Activated naive CD8-positive, alpha-beta T cell treated with anti-CD3 and anti-CD28 coated beads, Interleukin-2, amount 10 ng/mL, durations not matched to agents 7 days and 5 days (primary cell): ENCODE measurements at places on chromosomes 6 and 20.

DNA sequence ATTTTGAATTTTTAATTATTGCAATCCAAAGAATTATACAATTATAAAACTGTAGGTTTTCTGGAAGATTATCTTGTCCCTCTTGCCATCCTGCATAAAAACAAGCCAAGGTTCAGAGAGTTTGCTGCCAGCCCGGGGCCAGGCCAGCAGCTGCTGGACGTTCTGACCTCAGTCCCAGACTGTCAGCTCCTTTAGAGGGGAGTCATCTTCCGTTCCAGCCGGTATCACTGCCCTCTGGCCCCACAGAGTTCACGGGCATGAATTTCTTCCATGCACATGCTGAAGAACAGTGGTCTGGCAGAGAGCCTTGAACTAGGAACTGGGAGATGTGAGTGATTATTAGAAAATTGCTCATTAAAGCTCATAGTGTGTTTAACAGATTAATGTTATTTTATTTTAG is 130.4 kb upstream of the QKI start:
- peaks cover 2% of the 10 kb centered on the region for H3K4me1 ChIP-seq
- no peak for DNase-seq
- no peak overlapping the region for H3K4me3 ChIP-seq
- no peak overlapping the region for H3K27ac ChIP-seq

GRCh38 chr6:147311218-147311617 is 107.0 kb downstream of the STXBP5 start:
- H3K27ac ChIP-seq: no peak overlapping the region
- H3K36me3 ChIP-seq: peaks cover 13% of the 10 kb centered on the region
- H3K4me1 ChIP-seq: no peaks in the 10 kb centered on the region
- no peak for DNase-seq
- H3K27me3 ChIP-seq: no peaks in the 10 kb centered on the region
- H3K4me3 ChIP-seq: no peak overlapping the region

DNA sequence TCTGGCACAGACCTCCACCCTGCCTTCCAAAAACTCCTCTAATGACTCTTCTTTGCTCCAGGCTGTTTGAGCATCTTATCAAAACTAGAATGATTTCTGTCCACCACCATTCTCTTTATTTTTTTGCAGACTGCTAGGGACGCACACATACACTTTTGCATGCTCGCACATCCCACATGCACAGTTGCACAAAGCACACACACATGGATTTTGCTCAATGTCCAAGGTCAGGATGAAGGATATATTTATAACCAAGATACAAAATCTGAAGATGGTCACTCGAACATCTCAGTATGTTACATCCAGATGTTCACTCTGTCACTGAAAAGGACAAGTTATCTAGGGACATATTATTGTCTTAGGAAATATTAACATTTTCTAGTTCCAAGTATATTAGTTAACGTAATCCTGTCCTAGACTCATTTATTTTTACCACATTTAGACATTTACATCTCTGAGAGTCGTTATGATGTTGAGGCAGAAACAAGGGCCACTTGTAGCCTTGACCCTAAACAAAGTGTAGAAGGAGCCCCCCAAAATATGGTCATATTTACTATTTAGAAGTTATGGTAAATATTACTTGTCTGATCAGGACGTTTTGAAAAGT is 3.4 kb upstream of the SIM1 start:
- H3K27me3 ChIP-seq: peaks cover 89% of the 10 kb centered on the region
- no peak overlapping the region for H3K4me3 ChIP-seq
- H3K36me3 ChIP-seq: peaks cover 6% of the 10 kb centered on the region
- DNase-seq: no peak
- H3K27ac ChIP-seq: peak overlapping the region; percentile 60

- DNase-seq: no peak
- H3K4me1 ChIP-seq: peaks cover 19% of the 10 kb centered on the region
- H3K27ac ChIP-seq: no peak overlapping the region
- no peak overlapping the region for H3K4me3 ChIP-seq
These were observed 252.1 kb downstream of the FARS2 start for GRCh38 chr6:5513408-5513807.

- H3K27ac ChIP-seq: no peak overlapping the region
- no peaks in the 10 kb centered on the region for H3K4me1 ChIP-seq
- H3K27me3 ChIP-seq: peaks cover 2% of the 10 kb centered on the region
- no peak overlapping the region for H3K4me3 ChIP-seq
- no peaks in the 10 kb centered on the region for H3K36me3 ChIP-seq
These were observed 572.5 kb upstream of the JAG1 start for GRCh38 chr20:11246251-11246775.

GRCh38 chr6:42138630-42139619 is 3.5 kb downstream of the C6orf132 start:
- H3K27ac ChIP-seq: no peak overlapping the region
- H3K4me3 ChIP-seq: no peak overlapping the region
- H3K36me3 ChIP-seq: no peaks in the 10 kb centered on the region
- H3K27me3 ChIP-seq: peaks cover 41% of the 10 kb centered on the region
- no peak for DNase-seq

DNA sequence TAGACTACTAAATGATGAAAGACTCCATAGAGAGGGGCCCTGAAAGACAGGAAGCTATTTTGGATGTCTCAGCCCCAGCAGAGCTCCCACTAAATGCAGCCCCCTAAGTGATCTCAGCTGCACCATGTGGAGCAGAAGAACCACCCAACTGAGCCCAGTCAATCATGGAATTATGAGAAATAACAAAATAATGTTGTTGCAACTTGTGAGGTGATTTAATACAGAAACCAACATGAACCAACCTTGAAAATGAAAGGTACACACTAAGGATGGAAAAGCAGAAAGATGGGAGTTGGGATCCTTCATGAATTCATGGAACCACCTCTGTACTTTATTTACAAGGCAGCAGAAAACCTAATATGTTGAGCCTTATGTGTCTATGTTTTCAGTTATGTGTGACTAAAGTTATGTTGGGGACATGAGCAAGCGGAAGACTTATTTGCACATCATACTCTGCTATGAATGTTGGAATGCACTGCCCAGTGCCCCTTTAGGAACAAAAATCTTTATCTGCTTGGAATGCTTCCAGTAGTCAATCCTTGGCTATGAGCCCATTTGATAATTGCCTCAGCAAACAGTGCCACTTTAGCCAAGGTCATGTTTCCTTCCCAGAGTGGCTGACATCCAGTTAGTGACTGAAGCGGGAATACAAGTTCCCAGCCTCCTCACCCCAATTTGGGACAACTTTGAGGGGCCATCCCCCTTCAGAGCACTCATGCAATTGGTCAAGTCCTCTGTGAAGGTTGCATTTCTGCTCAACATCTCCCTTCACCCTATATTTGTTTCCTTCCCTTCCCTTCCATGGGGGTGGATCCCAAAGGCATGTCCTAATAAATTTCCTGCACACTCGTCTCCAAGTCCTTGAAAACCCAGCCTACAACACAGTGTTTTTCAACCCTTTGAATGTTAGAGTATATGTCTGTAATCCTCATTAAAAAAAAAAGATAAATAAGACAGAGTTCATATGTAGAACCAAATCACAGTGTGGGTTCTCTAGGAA is 18.4 kb downstream of the TP53RK start:
- H3K4me1 ChIP-seq: no peaks in the 10 kb centered on the region
- no peak overlapping the region for H3K4me3 ChIP-seq

DNA sequence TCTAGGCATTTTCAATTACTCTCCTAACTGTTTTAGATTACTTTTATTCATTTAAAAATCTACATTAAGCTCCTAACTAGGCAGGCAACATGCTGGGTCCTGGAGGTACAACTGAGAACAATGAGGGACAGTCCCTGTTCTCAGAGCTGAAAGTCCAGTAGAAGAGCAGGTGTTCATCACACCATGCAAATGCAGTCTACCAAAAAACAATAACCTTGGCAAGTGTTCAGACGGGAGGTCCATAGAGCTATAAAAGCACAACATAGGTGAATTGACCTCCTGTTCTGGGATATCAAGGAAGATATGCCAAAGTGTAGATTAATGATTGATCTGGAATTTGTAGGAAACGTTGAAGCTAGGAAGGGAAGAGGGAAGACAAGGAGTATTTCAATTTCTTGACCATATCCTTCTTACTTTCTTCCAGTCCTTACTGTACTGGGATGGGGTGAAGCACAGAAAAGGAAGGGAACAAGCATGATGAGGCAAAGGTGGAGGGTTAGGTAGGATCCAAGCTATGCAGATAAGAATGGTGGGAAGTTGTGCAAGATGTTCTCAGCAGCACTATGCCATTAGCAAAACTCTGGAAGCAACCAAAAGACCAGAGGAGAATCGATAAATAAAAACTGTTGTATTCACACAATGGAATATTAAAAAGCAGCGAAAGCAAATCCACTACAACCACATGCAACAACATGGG is 485.7 kb upstream of the JARID2 start:
- H3K27me3 ChIP-seq: no peaks in the 10 kb centered on the region
- H3K36me3 ChIP-seq: no peaks in the 10 kb centered on the region
- DNase-seq: no peak
- H3K27ac ChIP-seq: no peak overlapping the region
- H3K4me3 ChIP-seq: no peak overlapping the region
- peaks cover 2% of the 10 kb centered on the region for H3K4me1 ChIP-seq

- no peaks in the 10 kb centered on the region for H3K27me3 ChIP-seq
- peaks cover 9% of the 10 kb centered on the region for H3K4me1 ChIP-seq
- no peak overlapping the region for H3K4me3 ChIP-seq
- peaks cover 5% of the 10 kb centered on the region for H3K36me3 ChIP-seq
- H3K27ac ChIP-seq: no peak overlapping the region
These were observed 107.6 kb upstream of the SGK1 start for GRCh38 chr6:134425513-134425912.

- no peak overlapping the region for H3K27ac ChIP-seq
- H3K36me3 ChIP-seq: peaks cover 9% of the 10 kb centered on the region
- H3K27me3 ChIP-seq: no peaks in the 10 kb centered on the region
- no peak overlapping the region for H3K4me3 ChIP-seq
These were observed 77.1 kb downstream of the JAG1 start for GRCh38 chr20:10596710-10597121.

DNA sequence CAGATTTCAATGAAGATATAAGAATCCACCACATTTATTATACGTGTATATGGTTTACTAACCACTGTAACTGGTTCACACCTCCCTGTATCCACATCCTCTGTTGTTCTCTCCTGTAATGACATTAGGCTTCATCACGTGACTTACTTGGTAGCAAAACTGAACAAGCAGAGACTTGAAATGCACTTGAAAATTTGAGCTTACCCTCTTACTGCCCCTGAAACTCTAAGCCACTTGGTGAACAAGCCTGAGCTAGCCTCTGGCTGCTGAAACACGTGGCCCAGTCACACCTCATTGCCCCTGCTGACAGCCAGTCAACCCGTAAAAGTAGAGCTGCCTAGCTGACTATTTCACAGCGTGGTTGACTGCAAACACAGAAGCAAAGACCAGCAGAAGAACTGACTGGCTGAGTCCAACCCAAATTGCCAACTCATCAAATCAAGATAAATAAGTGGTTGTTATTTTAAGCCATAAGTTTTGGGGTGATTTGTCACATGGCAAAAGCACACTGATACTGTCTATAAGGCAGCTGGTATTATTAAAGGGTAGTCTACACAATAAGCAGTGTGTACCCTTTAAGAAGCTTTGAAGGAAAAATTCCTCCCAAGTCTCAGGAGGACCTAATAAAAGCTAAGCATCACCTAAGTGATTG is 109.0 kb downstream of the RALGAPA2 start:
- peaks cover 15% of the 10 kb centered on the region for H3K4me1 ChIP-seq
- no peak for DNase-seq
- H3K36me3 ChIP-seq: peaks cover 18% of the 10 kb centered on the region
- H3K27me3 ChIP-seq: no peaks in the 10 kb centered on the region
- peak overlapping the region; percentile 35 for H3K27ac ChIP-seq

DNA sequence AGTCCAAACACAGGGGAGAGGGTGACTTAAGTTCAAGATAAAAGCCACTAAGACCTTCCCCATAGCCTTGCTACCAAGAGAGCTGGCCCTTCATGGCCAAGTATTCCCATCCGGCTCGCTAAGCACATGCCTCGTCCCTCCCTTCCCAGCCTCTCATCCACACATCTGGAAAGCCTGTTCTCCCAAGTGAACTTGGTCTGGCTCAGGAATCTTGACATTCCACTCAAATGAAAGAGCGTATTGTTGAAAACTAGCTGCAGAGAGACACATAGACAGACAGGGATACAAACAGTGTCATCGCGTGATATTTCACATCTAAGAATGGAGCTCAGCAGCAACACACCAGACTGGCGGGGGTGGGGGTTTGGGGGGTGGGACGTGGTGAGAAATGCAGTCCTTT is 182.8 kb upstream of the FOXQ1 start:
- no peaks in the 10 kb centered on the region for H3K27me3 ChIP-seq
- no peak for DNase-seq
- no peaks in the 10 kb centered on the region for H3K4me1 ChIP-seq
- no peak overlapping the region for H3K27ac ChIP-seq

- peaks cover 6% of the 10 kb centered on the region for H3K27me3 ChIP-seq
- H3K4me3 ChIP-seq: no peak overlapping the region
These were observed 75.4 kb upstream of the LAMA2 start for GRCh38 chr6:128807577-128807976.

DNA sequence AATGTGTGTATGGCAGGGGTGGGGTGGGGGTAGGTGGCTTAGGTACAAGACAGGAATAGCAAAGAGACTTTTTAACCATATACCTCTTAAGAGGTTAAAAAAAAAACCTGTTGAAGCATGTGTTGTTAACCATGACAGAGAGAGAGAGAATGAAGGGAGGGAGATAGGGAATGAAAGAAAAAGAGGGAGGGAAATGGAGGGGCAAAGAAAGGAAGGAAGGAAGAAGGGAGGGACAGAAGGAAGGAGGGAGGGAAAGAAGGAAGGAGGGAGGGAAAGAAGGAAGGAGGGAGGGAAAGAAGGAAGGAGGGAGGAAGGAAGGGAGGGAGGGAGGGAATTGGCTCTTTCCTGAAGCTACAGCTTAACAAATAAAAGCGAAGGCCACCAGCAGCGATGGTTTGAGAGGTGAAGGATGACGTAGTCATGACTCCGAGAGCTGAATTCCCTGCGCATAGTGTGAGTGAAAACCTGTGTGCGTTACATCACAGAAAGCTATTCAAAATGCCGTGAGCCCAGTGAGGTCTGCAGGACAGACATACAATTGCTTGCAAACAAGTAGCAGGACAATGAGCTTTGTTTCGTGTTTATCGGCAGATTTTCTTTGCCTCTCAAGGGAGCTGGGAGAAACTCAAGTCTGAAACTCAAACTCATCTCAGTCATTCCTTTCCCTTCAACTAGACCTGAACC is 88.6 kb upstream of the NEDD9 start:
- peaks cover 40% of the 10 kb centered on the region for H3K4me1 ChIP-seq
- no peak overlapping the region for H3K4me3 ChIP-seq
- no peak for DNase-seq
- H3K27me3 ChIP-seq: no peaks in the 10 kb centered on the region
- peaks cover 53% of the 10 kb centered on the region for H3K36me3 ChIP-seq
- no peak overlapping the region for H3K27ac ChIP-seq

DNA sequence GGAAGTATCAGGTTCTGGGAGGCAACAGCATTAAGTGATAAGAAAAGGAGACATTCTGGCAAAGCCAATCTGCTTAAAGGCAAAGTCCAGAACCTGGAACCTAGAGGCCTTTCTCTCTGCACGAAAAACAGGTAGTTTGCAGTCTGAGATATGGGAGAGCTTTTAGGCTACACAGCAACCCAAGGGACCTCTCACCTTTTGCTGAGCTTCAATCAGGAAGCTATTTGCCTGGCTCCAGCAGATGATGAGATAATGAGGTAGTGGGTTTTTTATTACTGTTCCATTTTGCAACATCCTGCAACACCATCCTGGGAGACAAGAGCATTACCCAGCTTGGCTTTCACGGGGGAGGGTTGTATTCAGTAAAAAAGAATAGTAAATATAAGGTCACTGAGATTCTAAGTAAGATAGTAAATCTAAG is 143.1 kb downstream of the ADGRG6 start:
- no peak overlapping the region for H3K4me3 ChIP-seq
- H3K4me1 ChIP-seq: no peaks in the 10 kb centered on the region
- no peak overlapping the region for H3K27ac ChIP-seq
- DNase-seq: no peak
- H3K27me3 ChIP-seq: peaks cover 3% of the 10 kb centered on the region
- no peaks in the 10 kb centered on the region for H3K36me3 ChIP-seq
